Neural crest cell (in vitro differentiated cells): ENCODE measurements at places on chromosomes 1 and 21. TPM values are rescaled to one million over a fixed set of nuclear protein-coding genes. Genes with fewer than 3 reads are reported as not detected.
A peak's percentile ranks its signal among the peaks of the same experiment; 100 is the strongest.

DNA sequence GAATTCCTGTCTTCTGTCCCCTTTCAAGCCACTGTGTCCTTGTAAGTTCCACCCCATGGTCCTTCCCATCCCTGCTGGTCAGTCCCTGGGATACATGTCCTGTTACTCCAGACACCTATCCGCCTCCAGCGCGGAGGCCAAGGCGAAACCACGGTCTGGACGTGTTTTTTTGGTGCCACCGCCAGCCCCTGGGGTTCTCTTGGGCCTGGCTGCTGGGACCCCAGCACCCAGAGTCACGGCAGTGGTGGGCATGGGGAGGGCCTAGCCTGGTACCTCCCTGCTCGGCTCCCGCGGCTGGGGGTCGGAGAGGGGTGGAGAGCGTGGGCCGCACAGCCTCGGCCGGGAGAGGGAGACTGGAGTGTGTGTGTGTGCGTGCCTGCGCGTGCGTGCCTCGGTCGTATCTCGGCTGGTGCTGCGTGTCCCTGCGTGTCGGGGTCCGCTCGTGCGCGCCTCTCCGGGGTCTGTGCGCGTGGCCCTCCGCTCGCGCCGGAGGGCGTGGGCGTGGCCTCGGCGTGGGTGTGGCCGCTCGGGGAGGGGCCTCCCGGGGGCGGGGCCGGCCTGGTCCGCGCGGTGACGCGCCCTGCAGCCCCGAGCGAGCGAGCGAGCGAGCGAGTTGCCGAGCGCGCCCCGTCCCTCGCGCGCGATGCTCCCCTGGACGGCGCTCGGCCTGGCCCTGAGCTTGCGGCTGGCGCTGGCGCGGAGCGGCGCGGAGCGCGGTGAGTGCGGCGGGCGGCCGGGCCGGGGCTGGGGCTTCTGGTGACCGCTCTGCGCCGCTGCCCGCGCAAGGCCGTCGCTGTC is at the start of gene VWA1:
TSS of gene VWA1 (plus strand) at position 585 of the 798 bp plus-strand sequence. CDS start at position 644, 59 bp downstream.
- H3K4me3 ChIP-seq = peak within 1 kb of the TSS; percentile 76
- H3K4me1 ChIP-seq = peaks cover 21% of the 10 kb centered on the region
- H3K27ac ChIP-seq = no peak within 1 kb of the TSS
- H3K27me3 ChIP-seq = peaks cover 16% of the 10 kb centered on the region
- no peaks in the 10 kb centered on the region for H3K36me3 ChIP-seq
- peak; percentile 61 for DNase-seq

GRCh38 chr1:94807742-94808491 is 12.2 kb upstream of the SLC44A3 start:
- H3K4me3 ChIP-seq = no peak overlapping the region
- no peaks in the 10 kb centered on the region for H3K27me3 ChIP-seq
- peaks cover 6% of the 10 kb centered on the region for H3K36me3 ChIP-seq
- H3K4me1 ChIP-seq = peaks cover 42% of the 10 kb centered on the region
- no peak overlapping the region for H3K27ac ChIP-seq

- H3K36me3 ChIP-seq = no peaks in the 10 kb centered on the region
- peak overlapping the region; percentile 73 for H3K4me3 ChIP-seq
- DNase-seq = no peak
- H3K27me3 ChIP-seq = no peaks in the 10 kb centered on the region
- H3K27ac ChIP-seq = peak overlapping the region; percentile 67
These were observed 31.9 kb upstream of the ECE1 start for GRCh38 chr1:21321963-21322680.

- H3K27me3 ChIP-seq = no peaks in the 10 kb centered on the region
- no peak for DNase-seq
- H3K4me3 ChIP-seq = no peak overlapping the region
- peaks cover 4% of the 10 kb centered on the region for H3K36me3 ChIP-seq
- H3K4me1 ChIP-seq = peaks cover 25% of the 10 kb centered on the region
- H3K27ac ChIP-seq = no peak overlapping the region
These were observed 1.7 kb upstream of the GADD45A start for GRCh38 chr1:67683316-67683715.

DNA sequence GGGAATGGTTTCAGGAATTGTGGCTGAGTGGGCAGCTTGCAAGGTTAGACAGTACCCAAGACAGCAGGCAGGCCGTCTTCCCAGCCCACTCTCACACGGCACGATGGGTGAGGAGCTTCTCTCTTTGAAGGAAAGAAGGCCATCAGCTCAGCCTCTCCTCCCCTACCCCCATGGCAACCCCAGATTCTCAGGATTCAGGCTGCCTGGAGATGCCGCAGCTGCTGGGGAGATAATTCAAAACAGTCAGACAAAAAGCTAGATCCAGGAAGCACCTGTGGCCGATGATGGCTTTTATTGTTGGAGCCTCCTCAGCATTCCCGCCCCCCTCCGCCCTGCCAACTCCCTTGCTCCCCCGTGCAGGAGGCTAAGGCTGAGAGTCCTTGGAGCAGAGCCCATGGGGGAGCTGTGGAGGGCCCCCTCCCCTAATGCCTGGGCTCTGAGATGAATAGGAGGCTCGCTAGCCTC is 220.5 kb downstream of the TRABD2B start:
- no peak for DNase-seq
- H3K27ac ChIP-seq = no peak overlapping the region
- no peaks in the 10 kb centered on the region for H3K27me3 ChIP-seq
- H3K4me3 ChIP-seq = no peak overlapping the region
- H3K36me3 ChIP-seq = no peaks in the 10 kb centered on the region
- H3K4me1 ChIP-seq = peaks cover 4% of the 10 kb centered on the region

DNA sequence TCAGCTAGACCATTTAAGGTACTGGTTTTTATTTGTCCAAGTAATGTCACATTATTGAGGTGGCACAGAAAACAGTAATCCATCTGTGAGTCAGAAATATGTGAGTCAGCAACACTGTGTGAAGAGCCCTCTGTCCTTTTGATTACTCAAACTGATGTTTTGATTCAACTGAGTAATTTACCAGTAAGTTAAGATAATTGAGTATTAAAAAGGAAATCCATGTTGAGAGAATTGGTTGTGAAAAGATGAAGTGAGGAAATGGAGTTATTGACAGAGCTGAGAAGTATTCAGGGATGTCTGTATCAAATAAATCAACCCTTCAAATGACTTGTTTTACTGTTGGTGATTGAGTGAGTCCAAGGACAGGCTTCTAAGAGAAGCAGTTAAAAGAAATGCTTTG is 302.7 kb upstream of the SGIP1 start:
- H3K27me3 ChIP-seq = no peaks in the 10 kb centered on the region
- no peak for DNase-seq
- H3K4me1 ChIP-seq = no peaks in the 10 kb centered on the region

GRCh38 chr1:11527541-11528452 is 48.8 kb downstream of the DISP3 start:
- H3K27ac ChIP-seq = peak overlapping the region; percentile 28
- no peaks in the 10 kb centered on the region for H3K36me3 ChIP-seq
- no peak overlapping the region for H3K4me3 ChIP-seq
- no peaks in the 10 kb centered on the region for H3K27me3 ChIP-seq
- no peak for DNase-seq
- no peaks in the 10 kb centered on the region for H3K4me1 ChIP-seq

- H3K27me3 ChIP-seq = no peaks in the 10 kb centered on the region
- DNase-seq = no peak
- H3K4me1 ChIP-seq = peaks cover 8% of the 10 kb centered on the region
- H3K27ac ChIP-seq = peak overlapping the region; percentile 39
These were observed 50.5 kb upstream of the PRRC2C start for GRCh38 chr1:171434717-171435346.

DNA sequence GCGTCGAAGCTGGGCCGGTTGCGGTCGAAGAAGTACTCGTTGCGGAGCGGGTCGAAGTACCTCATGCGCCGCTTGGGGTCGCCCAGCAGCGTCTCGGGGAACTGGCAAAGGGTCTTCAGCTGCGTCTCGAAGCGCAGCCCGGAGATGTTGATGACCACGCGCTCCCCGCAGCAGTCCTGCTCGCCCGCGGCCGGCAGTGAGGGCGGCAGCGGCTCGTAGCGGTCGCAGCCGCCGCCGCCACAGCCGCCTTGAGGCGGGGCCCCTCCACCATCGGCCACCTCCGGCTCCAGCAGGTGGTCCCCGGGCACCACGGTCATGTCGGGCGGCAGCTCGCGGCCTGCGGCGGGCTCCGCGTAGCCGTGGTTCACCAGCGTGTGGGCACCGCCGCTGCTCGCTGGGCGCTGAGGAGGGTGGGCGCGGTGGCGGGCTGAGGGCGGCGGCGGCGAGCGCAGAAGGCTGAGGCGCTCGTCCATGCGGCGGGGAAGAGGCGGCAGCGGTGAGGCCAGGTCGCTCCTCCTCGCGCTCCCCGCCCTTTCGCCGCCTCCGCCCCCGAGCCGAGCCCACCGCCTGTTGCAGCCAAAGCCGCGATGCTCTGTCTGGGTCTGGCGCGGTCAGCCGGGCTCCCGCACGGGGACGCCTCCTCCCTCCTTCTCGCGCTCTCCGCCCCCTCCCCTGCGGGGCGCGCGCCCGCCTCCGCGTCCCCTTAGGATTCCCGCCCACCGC is at the start of gene KCNA3:
TSS of gene KCNA3 (minus strand) at position 604 of the 723 bp plus-strand sequence. CDS start at position 473, 131 bp downstream.
- peaks cover 85% of the 10 kb centered on the region for H3K27me3 ChIP-seq
- peaks cover 30% of the 10 kb centered on the region for H3K4me1 ChIP-seq
- peak; percentile 66 for DNase-seq

- H3K4me1 ChIP-seq = peaks cover 10% of the 10 kb centered on the region
- H3K27ac ChIP-seq = no peak overlapping the region
- peaks cover 5% of the 10 kb centered on the region for H3K36me3 ChIP-seq
- no peak overlapping the region for H3K4me3 ChIP-seq
These were observed 71.6 kb downstream of the RD3 start for GRCh38 chr1:211420389-211420788.

GRCh38 chr1:111183308-111184069 is 17.0 kb downstream of the DENND2D start:
- no peak overlapping the region for H3K27ac ChIP-seq
- no peak overlapping the region for H3K4me3 ChIP-seq
- H3K27me3 ChIP-seq = no peaks in the 10 kb centered on the region
- H3K4me1 ChIP-seq = no peaks in the 10 kb centered on the region

DNA sequence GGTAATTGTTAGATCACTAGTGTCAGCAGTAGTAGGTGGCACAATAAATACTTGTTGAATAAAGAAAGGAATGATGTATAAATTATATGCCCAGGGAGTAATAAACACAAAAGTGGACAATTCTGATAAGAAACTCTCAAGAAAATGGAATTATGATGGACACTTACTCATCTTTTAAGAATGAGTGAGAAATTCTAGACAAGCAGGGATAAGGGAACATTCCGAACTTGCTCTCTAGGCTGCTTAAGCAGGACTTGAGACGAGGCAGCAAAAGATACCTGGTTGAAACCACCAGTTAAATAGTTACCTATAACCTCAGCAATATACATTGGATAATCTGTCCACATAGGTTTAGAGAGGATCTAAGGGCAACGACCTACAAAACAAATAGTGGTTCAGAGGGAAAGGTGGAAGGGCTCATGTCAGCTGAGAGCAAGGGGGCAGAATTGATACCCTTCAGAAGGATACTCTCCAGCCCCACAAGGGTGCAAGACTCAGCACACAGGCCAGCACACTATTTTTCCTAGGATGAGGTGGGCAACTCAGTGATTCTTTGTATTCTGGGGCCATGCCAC is 46.3 kb downstream of the XCL2 start:
- no peak overlapping the region for H3K4me3 ChIP-seq
- peaks cover 20% of the 10 kb centered on the region for H3K4me1 ChIP-seq
- peak overlapping the region; percentile 59 for H3K27ac ChIP-seq
- DNase-seq = no peak
- peaks cover 2% of the 10 kb centered on the region for H3K36me3 ChIP-seq

- H3K27me3 ChIP-seq = no peaks in the 10 kb centered on the region
- no peak for DNase-seq
- peaks cover 3% of the 10 kb centered on the region for H3K4me1 ChIP-seq
- no peak overlapping the region for H3K4me3 ChIP-seq
- H3K27ac ChIP-seq = no peak overlapping the region
These were observed 4.7 kb downstream of the S100A2 start for GRCh38 chr1:153560771-153561465.

GRCh38 chr1:236287757-236288619 is 6.2 kb upstream of the ERO1B start:
- H3K27ac ChIP-seq = no peak overlapping the region
- H3K36me3 ChIP-seq = no peaks in the 10 kb centered on the region
- peaks cover 10% of the 10 kb centered on the region for H3K4me1 ChIP-seq

DNA sequence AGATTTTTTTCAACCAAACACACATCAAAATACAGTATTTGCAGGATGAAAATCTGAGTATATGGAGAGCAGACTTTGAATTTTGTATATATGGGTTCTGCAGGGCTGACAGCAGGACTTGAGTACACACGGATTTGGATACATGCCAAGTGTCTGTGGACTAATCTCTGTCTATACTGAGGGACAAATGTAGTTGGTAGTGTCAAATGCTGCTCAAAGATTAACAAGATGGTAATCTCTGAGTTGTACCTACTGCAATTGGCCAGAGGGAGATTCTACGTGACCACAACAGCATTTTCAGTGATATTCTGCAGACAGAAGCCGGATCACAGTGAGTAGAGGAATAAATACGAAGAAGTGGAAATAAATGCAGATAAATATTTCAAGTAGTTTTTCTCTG is 43.4 kb downstream of the SHCBP1L start:
- H3K4me3 ChIP-seq = no peak overlapping the region
- no peak overlapping the region for H3K27ac ChIP-seq
- H3K36me3 ChIP-seq = peaks cover 3% of the 10 kb centered on the region
- no peak for DNase-seq

GRCh38 chr1:12345350-12346217 is 115.8 kb downstream of the VPS13D start:
- peaks cover 53% of the 10 kb centered on the region for H3K36me3 ChIP-seq
- no peaks in the 10 kb centered on the region for H3K27me3 ChIP-seq
- DNase-seq = no peak
- no peak overlapping the region for H3K4me3 ChIP-seq
- peaks cover 11% of the 10 kb centered on the region for H3K4me1 ChIP-seq

GRCh38 chr1:170291516-170291915 is 145.8 kb downstream of the NTMT2 start:
- H3K4me1 ChIP-seq = no peaks in the 10 kb centered on the region
- H3K27ac ChIP-seq = no peak overlapping the region

- H3K4me3 ChIP-seq = no peak overlapping the region
- H3K27me3 ChIP-seq = peaks cover 8% of the 10 kb centered on the region
- DNase-seq = no peak
- H3K4me1 ChIP-seq = peaks cover 3% of the 10 kb centered on the region
- peaks cover 4% of the 10 kb centered on the region for H3K36me3 ChIP-seq
These were observed 11.8 kb downstream of the TMEM35B start for GRCh38 chr1:34973326-34973725.

GRCh38 chr1:93619507-93620171 is 62.0 kb downstream of the BCAR3 start:
- H3K4me1 ChIP-seq = peaks cover 79% of the 10 kb centered on the region
- H3K4me3 ChIP-seq = peak overlapping the region; percentile 5
- H3K27me3 ChIP-seq = no peaks in the 10 kb centered on the region
- peak overlapping the region; percentile 75 for H3K27ac ChIP-seq
- peaks cover 4% of the 10 kb centered on the region for H3K36me3 ChIP-seq
- DNase-seq = no peak

GRCh38 chr1:47417170-47418044 is 1.3 kb downstream of the FOXE3 start:
- peaks cover 84% of the 10 kb centered on the region for H3K27me3 ChIP-seq
- H3K36me3 ChIP-seq = no peaks in the 10 kb centered on the region
- H3K4me1 ChIP-seq = no peaks in the 10 kb centered on the region
- DNase-seq = no peak

- no peaks in the 10 kb centered on the region for H3K27me3 ChIP-seq
- no peak overlapping the region for H3K4me3 ChIP-seq
- no peak for DNase-seq
- no peaks in the 10 kb centered on the region for H3K36me3 ChIP-seq
- peaks cover 24% of the 10 kb centered on the region for H3K4me1 ChIP-seq
- H3K27ac ChIP-seq = no peak overlapping the region
These were observed 51.6 kb upstream of the ITPKB start for GRCh38 chr1:226790545-226791181.

Gene SPRR3
- total RNA-seq = not detected in 2 replicates

Gene GBP1
- total RNA-seq = not detected in 2 replicates

Gene MNDA
- total RNA-seq = not detected in 2 replicates

Gene ZNF683
- not detected in 2 replicates for total RNA-seq

Gene HLX
- total RNA-seq = 0.43 and 0.61 TPM in 2 replicates

Gene SF3B4
- total RNA-seq = 90.9 and 95.3 TPM in 2 replicates

Gene HIPK1
- total RNA-seq = 53.4 and 57.7 TPM in 2 replicates

Gene FAM177B
- total RNA-seq = 0.47 TPM in 1 of 2 replicates, not detected in the other

Gene JMJD4
- 25.2 and 28.3 TPM in 2 replicates for total RNA-seq

Gene USH2A
- 0.11 and 0.14 TPM in 2 replicates for total RNA-seq

Gene TACSTD2
- total RNA-seq = not detected in 2 replicates

Gene ANGPTL7
- 0.14 and 0.20 TPM in 2 replicates for total RNA-seq
